ENCODE measurements at places on chromosomes 5 and 9.

DNA sequence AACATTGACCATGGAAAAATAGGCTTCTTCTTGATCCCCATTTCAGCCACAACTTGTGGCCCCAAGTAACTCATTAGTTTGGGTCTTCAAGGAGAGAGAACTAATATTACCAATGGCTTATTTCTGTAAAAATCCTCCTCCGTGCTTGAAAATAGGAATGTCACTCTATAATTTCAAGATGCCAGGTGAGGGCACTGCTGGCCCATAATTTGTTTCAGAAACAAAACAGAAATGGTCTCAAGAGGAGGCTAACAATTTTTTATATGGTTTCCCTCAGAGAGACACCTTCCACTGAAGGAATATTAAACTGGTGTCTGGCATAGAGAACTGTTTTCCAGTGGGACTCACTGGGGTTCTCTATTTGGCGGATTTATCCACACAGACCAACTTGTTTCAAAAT is 437.0 kb upstream of the TRPC7 start:
- DNase-seq, result no peak

DNA sequence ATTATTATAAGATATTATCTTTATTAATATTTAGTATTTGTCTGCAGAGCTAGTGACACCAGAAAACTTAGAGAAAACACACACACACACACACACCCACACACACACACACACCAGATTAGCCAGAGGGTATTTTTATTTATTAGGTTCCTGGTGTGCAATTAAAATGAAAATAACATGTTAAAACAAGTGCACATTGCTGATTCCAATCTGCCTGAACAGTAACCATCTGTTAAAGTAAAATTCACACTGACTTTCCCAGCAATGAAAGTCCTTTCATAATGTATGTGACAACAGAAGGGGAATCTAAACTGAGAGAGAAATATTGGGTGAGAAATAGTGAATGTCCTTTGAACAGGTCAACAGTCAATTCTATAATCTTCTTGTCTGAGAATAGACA is 2323.5 kb upstream of the ACO1 start:
- no peak for DNase-seq

GRCh38 chr5:75460942-75461610 is 50.4 kb downstream of the CERT1 start:
- no peak for DNase-seq

DNA sequence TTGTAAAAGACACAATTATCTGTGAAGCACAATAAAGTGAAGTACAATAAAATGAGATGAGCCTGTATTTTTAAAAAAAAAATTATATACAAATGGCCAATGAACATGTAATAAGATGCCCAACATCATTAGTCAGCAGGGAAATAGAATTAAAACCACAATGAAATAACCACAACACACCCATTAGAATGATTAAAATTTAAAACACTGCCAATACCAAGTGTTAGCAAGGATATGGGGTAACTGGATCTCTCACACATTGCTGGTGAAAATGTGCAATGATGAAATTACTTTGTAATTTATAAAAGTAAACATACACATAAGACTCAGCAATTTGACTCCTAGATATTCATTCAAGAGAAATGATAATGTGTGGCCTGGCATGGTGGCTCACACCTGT is 62.8 kb downstream of the SHOC1 start:
- DNase-seq, result no peak

- DNase-seq, result no peak
These were observed 28.2 kb downstream of the MTRR start for GRCh38 chr5:7897014-7897600.

DNA sequence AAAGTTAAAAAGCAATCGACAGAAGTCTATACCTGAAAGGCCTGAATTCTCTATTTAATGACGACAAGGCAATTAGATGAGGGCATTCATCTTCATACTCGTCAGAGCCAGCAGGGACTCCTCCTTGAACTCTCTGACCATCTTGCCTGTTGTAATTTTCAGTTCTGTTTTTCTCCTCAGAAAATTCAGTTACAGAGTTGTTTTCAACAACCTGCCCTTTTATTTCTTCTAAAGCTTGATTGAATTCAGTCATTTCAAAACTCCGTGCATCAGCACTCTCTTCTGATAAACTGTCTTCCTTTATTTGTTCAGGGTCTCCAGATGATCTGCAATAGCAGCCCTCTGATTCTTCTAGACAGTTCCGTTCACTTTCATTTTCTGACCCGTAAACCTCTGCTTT is 15.6 kb downstream of the RIOK2 start:
- no peak for DNase-seq

DNA sequence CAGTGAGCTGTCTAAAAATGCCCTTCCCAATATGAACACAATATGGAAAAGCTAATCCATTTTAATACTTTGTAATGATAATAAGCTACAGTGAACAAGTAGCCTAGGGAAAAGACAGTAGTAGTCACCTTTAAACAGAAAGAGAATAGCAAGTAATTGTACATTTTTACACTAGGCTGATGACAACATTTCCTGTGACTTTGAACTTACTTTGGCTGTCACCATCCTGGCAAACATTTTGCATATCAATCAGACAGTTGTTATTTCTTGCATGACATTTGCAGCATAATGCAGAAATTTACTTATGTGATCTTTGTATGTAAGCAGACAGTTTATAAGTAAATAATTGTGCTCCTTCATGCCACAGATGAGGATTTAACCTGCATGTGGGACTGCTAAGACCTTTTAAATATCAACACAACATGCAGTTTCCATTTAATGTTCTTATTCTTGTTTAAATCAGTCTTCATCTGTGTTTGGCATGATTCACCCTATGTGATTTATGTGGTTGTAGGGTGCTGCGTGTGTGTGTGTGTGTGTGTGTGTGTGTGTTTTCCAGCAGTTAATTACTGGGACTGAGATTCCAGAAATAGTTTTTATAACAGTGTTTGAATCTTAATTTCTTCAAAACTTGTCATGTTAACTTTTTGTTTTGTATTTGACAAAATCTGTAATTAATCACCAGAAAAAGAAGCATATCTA is 997.1 kb upstream of the ARRDC3 start:
- DNase-seq, result no peak

DNA sequence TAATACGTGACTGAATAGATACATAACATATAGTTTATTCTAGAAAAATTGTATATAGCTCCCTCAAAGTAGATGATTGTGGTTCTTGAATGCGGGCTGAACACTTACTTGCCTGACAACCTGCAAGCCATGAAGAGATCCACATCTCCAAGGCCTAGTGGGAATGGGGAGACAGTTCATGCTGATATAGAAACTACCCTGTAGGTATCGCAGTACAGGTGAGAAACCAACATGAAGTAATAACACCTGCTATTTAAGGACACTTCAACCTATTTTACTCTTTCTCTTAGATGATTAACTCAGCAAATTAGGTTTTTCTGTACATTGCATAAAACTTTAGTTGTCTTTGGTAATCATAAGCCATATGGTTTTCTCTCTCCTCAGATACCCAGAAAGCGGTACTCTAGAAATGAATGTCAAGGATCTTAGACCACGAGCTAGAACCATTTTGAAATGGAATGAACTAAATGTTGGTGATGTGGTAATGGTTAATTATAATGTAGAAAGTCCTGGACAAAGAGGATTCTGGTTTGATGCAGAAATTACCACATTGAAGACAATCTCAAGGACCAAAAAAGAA is 47.3 kb downstream of the UHRF2 start:
- DNase-seq, result no peak

- DNase-seq, result no peak
These were observed 21.7 kb downstream of the FTMT start for GRCh38 chr5:121873409-121873808.
